ENCODE measurements at places on chromosomes 5 and 9. TPM values are rescaled to one million over a fixed set of nuclear protein-coding genes. Genes with fewer than 3 reads are reported as not detected.
A peak's percentile ranks its signal among the peaks of the same experiment; 100 is the strongest.

GRCh38 chr5:180673371-180674089, 24.1 kb upstream of the FLT4 start:
- H3K4me1 ChIP-seq: peaks cover 24% of the 10 kb centered on the region
- DNase-seq: no peak
- peaks cover 52% of the 10 kb centered on the region for H3K27me3 ChIP-seq
- no peak overlapping the region for H3K4me3 ChIP-seq
- no peaks in the 10 kb centered on the region for H3K36me3 ChIP-seq

DNA sequence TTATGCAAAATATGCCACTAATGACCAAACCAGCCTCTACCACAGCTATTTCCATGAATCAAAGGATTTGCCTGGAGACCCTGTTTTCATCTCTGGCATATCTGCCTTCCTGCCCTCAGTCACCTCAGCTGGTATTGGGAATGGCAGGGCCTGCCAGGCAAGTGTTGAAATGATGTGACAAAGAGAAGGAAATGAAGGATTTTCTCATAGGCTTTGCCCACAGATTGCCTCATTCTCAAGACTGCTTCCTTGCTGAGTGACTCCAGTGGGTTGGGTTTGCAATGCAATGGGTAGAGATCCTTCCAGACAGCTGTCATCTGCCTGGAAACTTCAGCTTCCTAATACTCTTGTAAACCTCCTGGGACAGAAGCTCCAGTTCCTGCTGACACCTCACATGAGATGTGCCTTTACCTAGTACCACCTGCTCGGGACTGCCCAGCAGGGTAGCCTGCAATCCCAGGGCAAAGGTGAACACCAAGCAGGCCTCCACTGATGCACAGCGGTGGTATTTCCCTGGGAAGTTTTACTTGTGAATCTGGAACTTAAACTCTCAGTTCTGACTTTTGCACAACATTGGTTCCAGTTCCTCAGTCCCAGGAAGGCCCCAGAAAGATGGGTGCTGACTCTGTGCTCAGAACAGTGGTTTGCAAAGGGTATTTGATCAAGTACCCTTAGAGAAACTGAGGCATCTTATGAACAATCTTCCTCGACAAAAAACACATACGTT, 64.8 kb upstream of the SLC1A1 start:
- no peaks in the 10 kb centered on the region for H3K36me3 ChIP-seq
- no peak overlapping the region for H3K27ac ChIP-seq
- peaks cover 15% of the 10 kb centered on the region for H3K4me1 ChIP-seq
- no peak overlapping the region for H3K4me3 ChIP-seq

GRCh38 chr9:131487621-131488031, 15.1 kb upstream of the POMT1 start:
- peak overlapping the region; percentile 77 for H3K27ac ChIP-seq
- peaks cover 38% of the 10 kb centered on the region for H3K36me3 ChIP-seq
- H3K4me1 ChIP-seq: no peaks in the 10 kb centered on the region
- no peaks in the 10 kb centered on the region for H3K27me3 ChIP-seq
- DNase-seq: no peak

- no peak for DNase-seq
- no peaks in the 10 kb centered on the region for H3K27me3 ChIP-seq
- H3K36me3 ChIP-seq: peaks cover 25% of the 10 kb centered on the region
- H3K27ac ChIP-seq: no peak overlapping the region
These were observed 76.3 kb downstream of the FOCAD start for GRCh38 chr9:20760246-20760891.

DNA sequence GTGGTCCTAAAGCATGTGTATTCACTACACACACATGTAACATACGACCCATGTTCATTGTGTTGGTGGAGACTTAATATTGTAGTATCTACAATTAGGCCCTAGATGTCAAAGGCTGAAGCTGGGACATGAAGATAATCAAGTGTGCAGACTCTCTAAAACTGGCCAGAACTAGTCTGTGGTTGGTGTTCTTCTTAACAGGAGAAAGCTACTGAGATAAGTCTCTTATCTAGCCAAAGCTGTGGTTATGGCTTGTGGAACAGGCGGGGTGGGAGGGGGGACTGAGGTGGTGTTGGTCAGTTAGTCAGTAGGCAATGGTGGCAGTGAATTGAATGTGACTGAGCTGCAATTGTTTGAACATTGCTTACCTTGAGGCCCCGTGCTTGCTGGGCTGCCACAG, 112.7 kb upstream of the SLC24A2 start:
- H3K27me3 ChIP-seq: no peaks in the 10 kb centered on the region
- no peaks in the 10 kb centered on the region for H3K36me3 ChIP-seq
- H3K27ac ChIP-seq: no peak overlapping the region
- H3K4me1 ChIP-seq: peaks cover 2% of the 10 kb centered on the region

- no peaks in the 10 kb centered on the region for H3K36me3 ChIP-seq
- H3K27ac ChIP-seq: no peak overlapping the region
- H3K4me1 ChIP-seq: no peaks in the 10 kb centered on the region
- no peak overlapping the region for H3K4me3 ChIP-seq
These were observed 78.7 kb upstream of the ACTBL2 start for GRCh38 chr5:57561231-57561842.

- DNase-seq: no peak
- H3K36me3 ChIP-seq: no peaks in the 10 kb centered on the region
- peaks cover 12% of the 10 kb centered on the region for H3K27me3 ChIP-seq
- no peak overlapping the region for H3K4me3 ChIP-seq
These were observed 19.9 kb downstream of the PRRX2 start for GRCh38 chr9:129685220-129685932.

GRCh38 chr5:16791036-16791705, 144.9 kb downstream of the MYO10 start:
- peaks cover 8% of the 10 kb centered on the region for H3K36me3 ChIP-seq
- no peak overlapping the region for H3K4me3 ChIP-seq
- H3K27ac ChIP-seq: no peak overlapping the region
- DNase-seq: no peak
- no peaks in the 10 kb centered on the region for H3K27me3 ChIP-seq

DNA sequence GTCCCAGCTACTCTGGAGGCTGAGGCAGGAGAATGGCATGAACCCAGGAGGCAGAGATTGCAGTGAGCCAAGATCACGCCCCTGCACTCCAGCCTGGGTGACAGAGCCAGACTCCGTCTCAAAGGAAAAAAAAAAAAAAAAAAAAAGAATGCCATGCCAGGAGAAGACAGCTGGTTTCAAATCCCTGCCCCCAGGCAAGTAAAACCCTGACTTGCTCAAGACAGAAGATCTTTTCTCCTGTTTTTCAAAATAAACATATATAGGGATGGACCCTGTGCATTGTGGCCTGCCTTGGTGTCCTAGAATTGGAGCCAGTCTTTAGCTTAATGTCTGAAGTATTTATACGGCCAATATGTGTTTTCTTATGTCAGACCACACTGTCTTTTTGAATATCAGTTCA, 177.1 kb downstream of the NR3C1 start:
- no peak overlapping the region for H3K4me3 ChIP-seq
- peaks cover 19% of the 10 kb centered on the region for H3K27me3 ChIP-seq
- no peak for DNase-seq
- H3K4me1 ChIP-seq: peaks cover 14% of the 10 kb centered on the region

- H3K4me3 ChIP-seq: no peak overlapping the region
- no peaks in the 10 kb centered on the region for H3K4me1 ChIP-seq
- no peak overlapping the region for H3K27ac ChIP-seq
- no peak for DNase-seq
These were observed 20.6 kb upstream of the SCAMP1 start for GRCh38 chr5:78339617-78340436.

- peak overlapping the region; percentile 88 for H3K27ac ChIP-seq
- no peak for DNase-seq
- H3K4me1 ChIP-seq: peaks cover 32% of the 10 kb centered on the region
- no peaks in the 10 kb centered on the region for H3K27me3 ChIP-seq
- H3K36me3 ChIP-seq: peaks cover 17% of the 10 kb centered on the region
- H3K4me3 ChIP-seq: peak overlapping the region; percentile 90
These were observed 2.4 kb downstream of the GBA2 start for GRCh38 chr9:35746583-35746982.

The TMEM171 gene
- 7.1 TPM for total RNA-seq

The SMIM32 gene
- total RNA-seq: 1.1 TPM

The CDKN2B gene
- total RNA-seq: 1.2 TPM

The ANKRD31 gene
- total RNA-seq: 0.55 TPM

The SLC6A7 gene
- total RNA-seq: not detected

The PCDHAC2 gene
- total RNA-seq: 1.9 TPM

The SLC34A3 gene
- total RNA-seq: 0.27 TPM
